ENCODE measurements at places on chromosomes 16 and 17.

- DNase-seq, result no peak
Observed at GRCh38 chr16:68113765-68114240, 28.6 kb downstream of the NFATC3 start.

DNA sequence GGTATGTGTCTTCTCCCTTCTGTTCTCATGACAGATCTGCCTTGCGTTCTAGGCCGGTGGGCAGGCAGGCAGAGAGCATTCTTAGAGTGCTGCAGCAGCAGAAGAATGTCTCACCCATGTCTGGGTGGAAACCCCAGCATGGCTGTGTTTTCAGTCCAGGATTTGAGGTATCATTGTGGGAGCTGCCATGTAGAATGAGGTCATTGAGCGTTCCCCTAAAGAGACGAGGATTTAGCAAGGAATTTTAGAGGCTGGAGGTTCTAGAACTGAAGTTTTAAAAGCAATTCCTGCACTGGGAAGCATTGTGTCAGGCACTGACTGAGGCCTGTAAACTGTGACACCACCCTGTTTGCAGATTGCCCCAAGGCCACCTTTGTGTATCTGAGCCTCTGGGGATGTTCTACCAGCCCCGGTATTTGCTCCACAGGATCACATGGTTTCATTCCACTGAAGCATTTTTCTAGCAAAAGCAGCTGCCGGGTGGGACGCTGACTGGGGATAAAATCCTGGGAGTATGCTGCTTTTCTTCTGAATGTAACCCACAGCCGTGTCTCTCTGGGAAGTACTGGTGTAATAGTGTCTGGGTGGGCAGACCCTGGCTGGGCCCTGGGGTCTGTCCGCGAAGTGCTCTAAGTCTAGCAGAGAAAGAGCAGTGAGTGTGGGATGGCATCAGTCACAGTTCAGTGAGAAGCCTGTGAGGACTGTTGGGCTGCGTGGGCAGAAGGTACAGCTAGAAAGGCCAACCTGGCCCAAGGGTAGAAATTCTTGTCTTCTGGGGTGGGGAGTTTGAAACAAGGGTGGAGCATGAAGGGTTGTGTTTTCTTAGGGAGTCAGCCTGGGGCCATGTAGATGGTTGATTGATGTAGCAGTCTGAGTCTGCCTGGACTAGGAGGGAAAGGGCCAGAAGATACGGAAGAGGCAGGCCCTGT, 30.2 kb downstream of the PLCD3 start:
- DNase-seq, result no peak

GRCh38 chr16:55433030-55433429, 46.0 kb upstream of the MMP2 start:
- DNase-seq, result no peak

- no peak for DNase-seq
Observed at GRCh38 chr16:16083421-16084156, 134.2 kb downstream of the ABCC1 start.

GRCh38 chr17:73343168-73343634, 31.4 kb upstream of the CDC42EP4 start:
- DNase-seq, result no peak

DNA sequence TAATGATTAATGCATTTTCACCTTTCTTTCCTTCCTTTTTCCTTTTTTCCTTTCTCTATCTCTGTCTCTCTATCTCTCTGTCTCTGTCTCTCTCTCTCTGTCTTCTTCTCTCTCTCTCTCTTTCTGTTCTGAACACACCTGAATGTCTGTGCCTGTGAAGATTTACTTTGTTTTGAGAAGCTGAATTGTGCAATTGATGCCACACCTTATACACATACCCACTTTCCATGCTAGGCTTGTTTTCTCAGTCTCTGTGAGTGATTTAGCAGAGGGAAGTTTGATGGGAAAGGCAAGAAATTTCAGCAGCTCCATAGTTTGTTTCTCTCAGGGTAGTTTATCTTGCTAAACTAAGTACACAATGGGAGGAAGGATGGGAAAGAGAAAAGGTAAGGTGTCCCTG, 9.3 kb upstream of the CAPNS2 start:
- no peak for DNase-seq

- no peak for DNase-seq
Observed at GRCh38 chr17:3900646-3901045, 7.8 kb upstream of the CAMKK1 start.

DNA sequence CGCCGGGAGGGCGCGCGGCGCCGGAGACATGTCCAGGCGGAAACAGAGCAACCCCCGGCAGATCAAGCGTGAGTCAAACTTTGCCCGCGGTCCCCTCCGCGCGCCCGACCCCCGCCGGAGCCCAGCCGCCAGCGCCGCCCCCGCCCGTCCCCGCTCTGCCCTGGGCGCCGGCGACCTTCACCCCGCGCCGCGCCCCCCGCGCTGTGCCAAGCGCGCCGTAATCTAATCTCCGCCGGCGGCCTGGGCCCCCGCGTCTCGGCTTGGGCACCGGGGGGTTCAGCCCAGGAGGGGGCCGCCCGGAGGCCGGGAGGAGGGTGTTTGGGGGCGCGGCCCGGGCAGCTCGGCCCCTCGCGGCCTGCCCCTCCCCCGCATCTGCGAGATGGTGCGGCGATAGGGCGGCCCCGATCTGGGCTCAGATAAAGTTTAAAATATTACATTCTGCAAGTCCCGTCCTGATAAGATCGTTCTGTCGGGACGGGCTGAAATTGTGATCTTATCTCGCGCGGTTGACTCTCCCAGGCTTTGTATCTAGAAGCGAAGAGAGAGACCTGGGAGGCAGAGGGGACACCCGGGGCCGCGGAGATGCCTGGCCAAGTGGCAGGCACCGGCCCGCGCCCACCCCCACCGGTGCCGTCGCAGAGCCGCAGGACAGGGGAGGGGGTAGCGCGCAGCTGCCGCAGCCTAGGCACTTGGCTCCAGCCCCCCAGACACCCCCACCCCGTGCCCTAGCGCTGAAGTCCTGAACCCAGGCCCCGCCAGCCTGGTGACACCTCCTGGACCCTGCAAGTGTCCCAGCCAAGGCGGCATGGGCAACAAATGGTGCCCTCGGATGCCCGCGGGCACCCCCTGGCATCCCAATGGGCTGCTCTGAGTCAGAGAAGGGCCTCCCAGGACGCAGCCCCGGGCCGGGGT, 787 bp downstream of the ZFPM1 start:
- DNase-seq, result no peak

DNA sequence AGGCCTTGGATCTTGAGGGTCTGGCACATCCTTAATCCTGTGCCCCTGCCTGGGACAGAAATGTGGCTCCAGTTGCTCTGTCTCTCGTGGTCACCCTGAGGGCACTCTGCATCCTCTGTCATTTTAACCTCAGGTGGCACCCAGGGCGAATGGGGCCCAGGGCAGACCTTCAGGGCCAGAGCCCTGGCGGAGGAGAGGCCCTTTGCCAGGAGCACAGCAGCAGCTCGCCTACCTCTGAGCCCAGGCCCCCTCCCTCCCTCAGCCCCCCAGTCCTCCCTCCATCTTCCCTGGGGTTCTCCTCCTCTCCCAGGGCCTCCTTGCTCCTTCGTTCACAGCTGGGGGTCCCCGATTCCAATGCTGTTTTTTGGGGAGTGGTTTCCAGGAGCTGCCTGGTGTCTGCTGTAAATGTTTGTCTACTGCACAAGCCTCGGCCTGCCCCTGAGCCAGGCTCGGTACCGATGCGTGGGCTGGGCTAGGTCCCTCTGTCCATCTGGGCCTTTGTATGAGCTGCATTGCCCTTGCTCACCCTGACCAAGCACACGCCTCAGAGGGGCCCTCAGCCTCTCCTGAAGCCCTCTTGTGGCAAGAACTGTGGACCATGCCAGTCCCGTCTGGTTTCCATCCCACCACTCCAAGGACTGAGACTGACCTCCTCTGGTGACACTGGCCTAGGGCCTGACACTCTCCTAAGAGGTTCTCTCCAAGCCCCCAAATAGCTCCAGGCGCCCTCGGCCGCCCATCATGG, 4.0 kb upstream of the ADGRG3 start:
- no peak for DNase-seq

DNA sequence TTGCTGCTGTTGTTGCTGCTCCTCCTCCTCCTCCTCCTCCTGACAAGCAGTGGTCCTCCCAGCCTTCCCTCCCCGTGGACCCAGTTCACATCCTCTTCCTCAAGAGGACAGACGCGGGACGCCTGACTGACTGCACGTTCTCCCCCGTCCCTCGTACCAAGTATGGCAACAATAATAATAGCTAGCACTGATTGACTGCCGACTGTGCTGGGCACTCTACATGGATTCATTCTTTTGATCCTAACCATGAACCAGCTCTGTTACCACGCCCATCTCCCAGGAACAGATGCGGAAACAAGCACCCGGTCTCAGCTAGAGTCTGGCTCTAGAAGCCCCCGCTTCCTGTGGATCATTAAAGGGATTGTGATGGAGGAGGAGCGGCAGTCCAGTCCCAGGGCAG, 78.0 kb downstream of the GNAO1 start:
- DNase-seq, result no peak

DNA sequence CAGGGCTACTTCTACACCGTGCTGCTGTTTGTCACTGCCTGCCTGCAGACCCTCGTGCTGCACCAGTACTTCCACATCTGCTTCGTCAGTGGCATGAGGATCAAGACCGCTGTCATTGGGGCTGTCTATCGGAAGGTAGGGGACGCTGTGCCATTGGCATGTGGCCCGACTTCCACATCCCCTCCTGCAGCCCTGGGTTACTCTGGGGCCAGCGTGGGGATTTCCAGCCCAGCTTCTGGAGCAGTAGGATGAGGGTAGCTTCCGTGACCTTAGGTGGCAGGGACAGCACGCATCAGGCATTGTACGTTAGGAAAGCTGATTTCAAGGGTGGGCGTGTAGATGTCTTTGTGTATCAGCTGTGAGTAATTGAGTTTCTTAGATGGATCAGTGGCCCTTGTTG, 96.5 kb downstream of the ABCC1 start:
- DNase-seq, result no peak

DNA sequence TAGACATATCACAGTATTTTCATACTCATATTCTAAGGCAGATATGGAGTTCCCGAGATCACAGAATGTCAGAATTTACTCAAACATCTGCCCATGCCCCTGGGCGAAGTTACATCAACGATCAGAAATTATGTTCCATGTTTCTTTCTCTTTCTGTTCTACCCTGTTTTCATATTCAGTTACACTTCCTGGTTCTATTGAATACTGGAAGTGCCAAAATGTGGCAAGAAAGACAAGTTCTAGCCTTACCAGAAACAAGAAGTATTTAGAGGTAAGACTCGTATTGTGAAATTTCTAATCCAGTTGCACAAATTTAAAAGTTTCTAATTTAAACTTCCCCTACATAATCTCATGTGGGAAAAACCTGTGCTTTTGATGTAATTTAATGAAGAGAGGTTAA, 36.1 kb downstream of the KCNJ2 start:
- DNase-seq, result no peak

GRCh38 chr17:60451965-60452364, 29.7 kb downstream of the CHCT1 start:
- no peak for DNase-seq

DNA sequence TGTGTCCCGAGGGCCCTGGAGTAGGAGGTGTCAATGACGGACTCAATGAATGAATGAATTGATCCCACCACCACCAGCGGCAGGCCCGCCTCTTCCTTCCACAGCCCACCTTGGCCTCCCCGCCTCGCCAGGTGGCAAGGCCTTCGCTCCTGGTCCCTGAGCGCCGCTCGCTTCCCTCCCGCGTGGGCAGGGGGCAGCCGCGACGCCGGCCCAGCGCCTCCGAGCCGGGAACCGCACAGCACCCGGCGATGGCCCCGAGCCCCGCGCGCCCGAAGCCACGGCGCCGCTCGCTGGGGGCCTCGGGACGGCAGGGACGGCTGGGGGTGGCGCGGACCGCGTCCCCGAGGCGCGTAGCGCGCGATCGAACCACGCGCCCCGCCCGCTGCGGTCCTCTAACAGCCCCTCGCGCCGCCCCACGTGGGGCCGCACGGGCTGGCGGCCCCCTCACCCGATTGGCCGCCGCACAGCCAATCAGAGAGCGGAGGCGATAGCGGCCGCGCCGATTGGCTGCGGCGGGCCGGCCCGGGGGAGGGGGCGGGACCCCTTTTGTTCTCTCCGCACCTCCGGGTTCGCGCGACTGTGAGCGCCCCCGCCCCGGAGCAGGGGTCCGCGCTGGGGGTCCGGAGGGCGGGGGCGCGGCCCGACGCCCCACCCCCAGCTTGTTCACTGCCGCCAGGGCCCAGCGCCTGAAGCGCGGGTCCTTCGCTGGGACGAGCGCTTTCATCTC, 31.4 kb downstream of the ACTG1 start:
- DNase-seq, result no peak

GRCh38 chr16:3252967-3253366, 3.5 kb downstream of the MEFV start:
- DNase-seq, result no peak

GRCh38 chr17:14781123-14781522, 480.2 kb downstream of the HS3ST3B1 start:
- DNase-seq, result no peak

DNA sequence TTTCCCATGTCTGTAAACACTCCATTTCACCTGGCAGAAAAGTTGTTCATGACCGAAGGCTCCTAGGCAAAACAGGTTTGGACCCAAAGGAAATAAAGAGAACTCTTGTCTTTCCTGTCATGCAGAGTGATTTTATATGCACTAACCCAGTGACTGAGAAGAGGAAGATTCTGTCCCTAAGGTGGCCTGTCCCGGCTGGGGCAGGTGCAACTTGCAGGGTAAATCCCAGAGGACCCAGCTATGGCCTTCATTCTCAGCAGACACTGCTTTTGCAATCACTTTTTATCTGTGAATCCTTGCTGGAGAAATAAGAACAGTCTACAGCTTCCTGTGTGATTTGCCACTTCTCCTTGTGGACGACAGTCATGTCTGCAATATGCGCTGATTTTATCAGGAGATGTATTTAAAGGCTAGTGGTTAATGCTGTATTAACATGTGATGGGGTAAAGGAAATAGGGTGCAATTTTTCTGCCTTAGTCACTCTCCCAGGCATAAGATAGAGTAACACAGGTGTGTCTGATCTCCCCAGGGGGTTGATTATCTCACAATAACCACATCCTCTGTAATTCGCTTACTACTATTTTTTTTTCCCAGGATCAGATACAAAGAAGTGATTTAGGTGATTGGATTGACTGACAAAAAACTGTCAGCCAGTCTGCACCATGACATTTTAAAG, 696.8 kb upstream of the SOX9 start:
- DNase-seq, result no peak

GRCh38 chr17:28700830-28701492, 10.7 kb downstream of the PROCA1 start:
- DNase-seq, result no peak

Data from NCI-H460 (cell line).